ENCODE measurements at places on chromosomes 1 and 21.

- peaks cover 25% of the 10 kb centered on the region for H3K27me3 ChIP-seq
- no peak overlapping the region for H3K4me3 ChIP-seq
- no peaks in the 10 kb centered on the region for H3K4me1 ChIP-seq
- DNase-seq = no peak
- H3K36me3 ChIP-seq = no peaks in the 10 kb centered on the region
Observed at GRCh38 chr1:236753964-236754363, 41.1 kb upstream of the MTR start.

DNA sequence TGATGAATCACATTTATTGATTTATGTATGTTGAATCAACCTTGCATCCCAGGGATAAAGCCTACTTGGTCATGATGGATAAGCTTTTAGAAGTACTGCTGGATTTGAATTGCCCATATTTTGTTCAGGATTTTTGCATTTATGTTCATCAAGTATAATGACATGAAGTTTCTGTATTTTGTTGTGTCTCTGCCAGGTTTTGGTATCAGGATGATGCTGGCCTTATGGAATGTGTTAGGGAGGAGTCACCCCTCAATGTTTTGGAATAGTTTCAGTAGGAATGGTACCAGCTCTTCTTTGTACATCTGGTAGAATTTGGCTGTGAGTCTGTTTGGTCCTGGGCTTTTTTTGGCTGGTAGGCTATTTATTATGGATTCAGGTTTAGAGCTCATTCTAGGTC, 1643.1 kb upstream of the B3GALT2 start:
- no peaks in the 10 kb centered on the region for H3K36me3 ChIP-seq
- DNase-seq = no peak
- no peak overlapping the region for H3K4me3 ChIP-seq

DNA sequence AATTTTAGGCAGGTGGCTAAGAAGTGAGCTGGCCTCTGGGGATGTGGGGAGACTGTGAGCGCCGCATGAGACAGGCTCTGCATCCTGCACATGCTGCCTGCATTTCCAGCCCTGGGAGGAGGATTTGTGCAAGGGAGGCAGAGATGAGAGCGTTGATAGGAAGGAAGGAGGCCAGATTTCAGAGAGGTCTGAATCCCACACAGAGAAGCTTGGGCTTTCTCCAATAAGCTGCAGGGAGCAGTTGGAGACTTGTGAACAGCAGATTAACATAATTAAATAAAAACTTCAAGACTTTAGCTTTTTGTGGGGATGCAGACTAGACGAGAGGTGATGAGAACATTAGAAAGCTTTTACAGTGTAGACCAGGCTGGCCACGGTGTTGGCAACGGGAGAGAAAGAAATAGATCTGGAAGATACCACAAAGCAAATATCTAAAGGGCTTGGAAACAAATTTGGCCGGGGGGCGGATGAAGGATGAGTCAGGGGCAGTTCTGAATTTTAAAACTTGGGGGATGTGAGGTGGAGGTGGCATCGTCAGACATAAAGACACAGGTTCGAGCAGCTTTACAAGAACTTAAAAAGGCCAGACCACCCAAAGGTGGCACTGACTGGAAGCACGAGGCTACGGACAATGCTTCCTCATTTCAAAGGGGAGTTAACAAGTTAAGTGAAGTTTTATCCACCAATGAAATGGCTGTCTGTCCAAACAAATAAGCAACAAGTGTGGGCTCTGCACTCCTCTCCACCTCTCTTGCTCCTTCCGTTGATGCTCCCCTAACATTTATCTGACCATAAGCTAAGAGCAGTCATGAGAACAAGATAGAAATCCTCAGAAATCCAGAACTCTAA, 57.0 kb downstream of the HIVEP3 start:
- H3K27ac ChIP-seq = peak overlapping the region; percentile 68
- H3K4me1 ChIP-seq = peaks cover 26% of the 10 kb centered on the region
- DNase-seq = no peak
- no peaks in the 10 kb centered on the region for H3K36me3 ChIP-seq

GRCh38 chr1:110305900-110306420, 33.2 kb upstream of the RBM15 start:
- H3K4me3 ChIP-seq = no peak overlapping the region
- H3K4me1 ChIP-seq = no peaks in the 10 kb centered on the region
- H3K27me3 ChIP-seq = peaks cover 19% of the 10 kb centered on the region
- H3K27ac ChIP-seq = no peak overlapping the region
- no peak for DNase-seq

DNA sequence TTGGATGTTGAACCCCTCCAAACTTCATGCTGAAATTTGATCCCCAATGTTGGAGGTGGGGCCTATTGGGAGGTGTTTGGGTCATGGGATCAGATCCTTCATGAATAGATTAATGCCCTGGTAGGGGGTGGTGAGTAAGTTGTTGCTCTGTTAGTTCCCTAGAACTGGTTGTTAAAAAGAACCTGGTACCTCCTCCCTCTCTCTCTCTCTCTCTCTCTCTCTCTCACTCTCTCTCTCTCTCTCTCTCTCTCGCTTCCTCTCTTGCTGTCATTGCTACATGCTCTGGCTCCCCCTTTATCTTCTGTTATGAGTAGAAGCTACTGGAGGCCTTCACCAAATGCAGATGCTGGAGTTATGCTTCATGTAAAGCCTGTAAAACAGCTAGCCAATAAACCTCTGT, 498.2 kb upstream of the NR5A2 start:
- H3K4me1 ChIP-seq = no peaks in the 10 kb centered on the region
- no peak overlapping the region for H3K4me3 ChIP-seq
- DNase-seq = no peak
- no peaks in the 10 kb centered on the region for H3K36me3 ChIP-seq
- peaks cover 7% of the 10 kb centered on the region for H3K27me3 ChIP-seq
- no peak overlapping the region for H3K27ac ChIP-seq

DNA sequence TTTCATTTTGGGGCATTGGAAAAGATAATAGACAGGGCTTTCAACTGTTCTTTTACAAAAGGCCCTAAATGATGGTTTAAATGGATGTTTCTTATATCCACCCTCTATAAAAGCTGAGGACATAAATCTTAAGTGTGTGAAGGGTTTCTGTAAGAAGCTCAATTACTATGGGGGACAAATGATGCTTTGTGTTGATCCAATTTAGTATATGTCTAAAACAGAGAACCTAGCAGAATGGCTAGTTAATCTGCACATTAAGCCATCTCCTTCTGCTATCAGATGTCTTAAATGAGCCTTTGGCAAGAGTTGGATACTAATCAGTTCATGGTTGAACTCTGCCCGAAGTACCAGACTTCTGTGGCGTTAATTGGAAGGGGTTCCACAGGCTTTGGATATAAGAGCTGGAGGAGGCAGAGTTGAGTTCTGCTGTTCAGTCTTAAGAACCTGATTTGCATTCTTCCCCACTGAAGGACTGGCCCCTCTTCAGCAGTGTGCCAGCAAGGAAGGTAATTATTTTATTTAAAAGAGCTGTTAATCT, 43.1 kb downstream of the PTGFRN start:
- no peaks in the 10 kb centered on the region for H3K36me3 ChIP-seq
- H3K27me3 ChIP-seq = peaks cover 16% of the 10 kb centered on the region
- no peak for DNase-seq
- H3K4me1 ChIP-seq = no peaks in the 10 kb centered on the region

- no peaks in the 10 kb centered on the region for H3K36me3 ChIP-seq
- DNase-seq = no peak
- no peak overlapping the region for H3K27ac ChIP-seq
- H3K4me3 ChIP-seq = no peak overlapping the region
Observed at GRCh38 chr1:111085676-111086075, 54.2 kb downstream of the DRAM2 start.

DNA sequence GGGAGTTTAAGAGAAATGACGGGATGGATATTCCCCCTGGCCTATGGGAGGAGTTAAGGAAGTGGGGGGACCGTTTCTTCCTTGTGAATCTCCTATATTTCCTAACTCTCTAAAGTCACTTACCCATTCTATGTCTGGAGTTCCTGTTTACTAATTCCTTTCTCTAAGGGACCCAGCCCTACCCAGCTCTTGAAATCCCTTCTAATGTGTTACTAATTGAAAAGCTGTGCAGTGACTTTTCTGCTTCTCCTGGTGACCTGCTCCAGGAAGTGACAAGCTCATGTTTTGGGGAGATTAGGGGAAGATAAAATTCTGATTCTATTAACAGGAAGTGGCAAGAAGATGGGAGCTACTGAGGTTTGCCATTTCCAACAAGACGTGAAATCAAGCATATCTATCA, 4.0 kb upstream of the SAMSN1 start:
- H3K27me3 ChIP-seq = no peaks in the 10 kb centered on the region
- peak overlapping the region; percentile 62 for H3K4me3 ChIP-seq
- peaks cover 38% of the 10 kb centered on the region for H3K4me1 ChIP-seq
- H3K27ac ChIP-seq = peak overlapping the region; percentile 86
- peaks cover 4% of the 10 kb centered on the region for H3K36me3 ChIP-seq
- no peak for DNase-seq

- H3K27ac ChIP-seq = peak overlapping the region; percentile 98
- H3K4me1 ChIP-seq = peaks cover 83% of the 10 kb centered on the region
- peaks cover 74% of the 10 kb centered on the region for H3K36me3 ChIP-seq
Observed at GRCh38 chr1:160682983-160683865, 28.4 kb downstream of the CD48 start.

GRCh38 chr1:65990161-65990560, 197.5 kb downstream of the PDE4B start:
- H3K27ac ChIP-seq = no peak overlapping the region
- no peaks in the 10 kb centered on the region for H3K4me1 ChIP-seq
- H3K36me3 ChIP-seq = no peaks in the 10 kb centered on the region
- no peak for DNase-seq
- H3K27me3 ChIP-seq = peaks cover 12% of the 10 kb centered on the region
- H3K4me3 ChIP-seq = no peak overlapping the region

GRCh38 chr21:42655796-42656770, 2.7 kb downstream of the PDE9A start:
- no peak for DNase-seq
- no peaks in the 10 kb centered on the region for H3K36me3 ChIP-seq
- no peak overlapping the region for H3K4me3 ChIP-seq
- peaks cover 12% of the 10 kb centered on the region for H3K4me1 ChIP-seq
- H3K27me3 ChIP-seq = peaks cover 68% of the 10 kb centered on the region
- no peak overlapping the region for H3K27ac ChIP-seq

DNA sequence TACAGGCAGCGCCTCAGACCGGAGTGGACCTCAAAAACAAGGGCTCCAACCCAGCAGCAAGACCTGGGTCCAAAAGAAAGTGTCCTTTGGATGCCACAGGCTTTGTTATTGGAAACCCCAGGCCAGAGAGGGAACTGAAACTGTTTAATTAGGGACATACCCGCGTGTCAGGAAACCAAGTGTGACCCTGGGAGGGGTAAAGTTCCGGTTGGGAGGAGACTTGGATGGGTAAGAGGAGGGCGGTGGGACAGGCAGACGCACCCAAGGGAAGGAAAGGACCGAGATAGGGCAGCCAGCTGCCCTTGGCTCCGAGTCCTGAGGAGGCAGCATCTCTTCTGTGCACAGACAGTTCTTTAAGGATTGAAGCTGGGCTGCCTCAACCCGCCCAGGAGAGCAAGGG, 71.4 kb downstream of the CDC7 start:
- peaks cover 4% of the 10 kb centered on the region for H3K36me3 ChIP-seq
- peaks cover 31% of the 10 kb centered on the region for H3K4me1 ChIP-seq
- DNase-seq = no peak
- H3K27ac ChIP-seq = peak overlapping the region; percentile 59
- no peaks in the 10 kb centered on the region for H3K27me3 ChIP-seq
- H3K4me3 ChIP-seq = no peak overlapping the region

DNA sequence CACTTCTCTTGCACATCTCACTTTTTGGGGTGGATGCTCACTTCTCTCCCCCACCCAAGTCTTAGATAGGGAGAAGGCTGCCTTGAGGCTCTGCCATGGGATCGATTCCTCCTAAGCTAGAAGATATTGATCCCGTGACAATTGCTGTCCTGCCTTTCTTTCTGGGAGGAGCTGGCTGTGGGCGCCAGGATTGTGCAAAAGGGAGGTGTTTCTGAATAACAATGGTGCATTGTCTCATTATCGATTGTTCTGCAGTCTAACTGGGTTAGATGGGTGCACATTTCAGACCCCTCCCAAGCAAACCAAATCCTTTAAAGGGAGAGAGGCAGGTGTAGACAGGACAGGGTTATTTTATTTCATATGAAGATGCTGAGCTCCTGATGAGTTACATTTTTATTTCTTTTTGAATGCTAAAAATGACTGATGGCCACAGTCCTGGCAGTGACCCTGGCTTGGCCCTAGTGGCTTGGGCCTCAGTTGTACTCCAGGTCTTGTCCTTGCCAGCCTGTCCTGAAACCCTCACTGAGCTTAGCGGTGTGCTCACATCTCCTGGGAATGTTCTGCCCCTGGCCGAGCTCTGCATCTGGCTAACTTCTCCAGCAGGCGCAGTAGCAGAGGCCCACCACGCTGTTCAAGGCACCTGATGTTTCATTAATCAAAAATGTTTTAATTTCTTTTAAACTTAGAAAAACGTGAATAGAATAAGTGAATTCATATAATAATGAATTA, 99.0 kb upstream of the KAZN start:
- H3K4me1 ChIP-seq = no peaks in the 10 kb centered on the region
- no peak overlapping the region for H3K4me3 ChIP-seq
- H3K36me3 ChIP-seq = no peaks in the 10 kb centered on the region
- H3K27me3 ChIP-seq = peaks cover 37% of the 10 kb centered on the region

DNA sequence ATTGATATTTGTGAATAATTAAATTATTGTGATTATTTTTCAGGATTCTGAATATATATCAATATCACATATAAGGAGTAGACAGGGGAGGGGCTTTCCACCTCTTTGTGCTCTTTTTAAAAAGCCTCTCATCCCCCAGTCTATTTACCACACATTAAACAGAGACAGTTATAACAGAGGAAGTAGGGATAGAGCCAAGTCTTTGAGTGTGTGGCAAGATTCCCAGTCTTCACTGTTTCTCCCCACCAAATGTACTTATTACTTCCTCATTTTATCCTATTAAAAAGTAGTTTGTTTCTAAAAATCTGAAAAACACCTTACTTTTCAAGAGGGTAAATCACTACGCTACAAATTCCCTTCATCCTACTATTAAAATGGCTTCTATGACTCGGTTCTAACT, 46.7 kb downstream of the EPS15 start:
- H3K27ac ChIP-seq = peak overlapping the region; percentile 64
- H3K27me3 ChIP-seq = no peaks in the 10 kb centered on the region
- H3K36me3 ChIP-seq = peaks cover 47% of the 10 kb centered on the region
- no peak overlapping the region for H3K4me3 ChIP-seq
- peaks cover 43% of the 10 kb centered on the region for H3K4me1 ChIP-seq
- no peak for DNase-seq

DNA sequence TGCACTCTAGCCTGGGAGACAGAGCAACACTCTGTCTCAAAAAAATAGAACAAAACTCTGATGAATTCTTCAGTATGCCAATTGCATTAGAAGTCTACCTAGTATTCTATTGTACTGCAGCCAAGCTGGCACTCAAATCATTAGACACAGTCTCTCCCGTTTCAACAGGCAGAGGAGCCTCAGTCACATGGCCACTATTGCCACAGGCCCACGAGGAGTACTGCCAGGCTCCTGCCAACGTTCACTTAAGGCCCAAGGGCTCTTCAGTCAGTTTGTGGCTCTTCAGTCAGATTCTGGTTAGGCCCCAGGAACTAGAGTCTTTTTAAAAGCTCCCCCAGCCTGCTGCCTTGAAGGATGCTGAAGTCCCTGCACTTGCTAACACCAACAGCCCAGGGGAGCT, 73.4 kb downstream of the SH3BGR start:
- no peak for DNase-seq
- no peaks in the 10 kb centered on the region for H3K4me1 ChIP-seq
- H3K27ac ChIP-seq = no peak overlapping the region

GRCh38 chr1:22936681-22937080, 36.0 kb downstream of the LACTBL1 start:
- no peak for DNase-seq
- no peak overlapping the region for H3K4me3 ChIP-seq
- peaks cover 33% of the 10 kb centered on the region for H3K27me3 ChIP-seq

Measured in effector memory CD8-positive, alpha-beta T cell (primary cell).